ENCODE measurements at places on chromosomes 11 and 22.

- DNase-seq = no peak
These were observed 24.3 kb downstream of the TTC12 start for GRCh38 chr11:113338730-113339129.

DNA sequence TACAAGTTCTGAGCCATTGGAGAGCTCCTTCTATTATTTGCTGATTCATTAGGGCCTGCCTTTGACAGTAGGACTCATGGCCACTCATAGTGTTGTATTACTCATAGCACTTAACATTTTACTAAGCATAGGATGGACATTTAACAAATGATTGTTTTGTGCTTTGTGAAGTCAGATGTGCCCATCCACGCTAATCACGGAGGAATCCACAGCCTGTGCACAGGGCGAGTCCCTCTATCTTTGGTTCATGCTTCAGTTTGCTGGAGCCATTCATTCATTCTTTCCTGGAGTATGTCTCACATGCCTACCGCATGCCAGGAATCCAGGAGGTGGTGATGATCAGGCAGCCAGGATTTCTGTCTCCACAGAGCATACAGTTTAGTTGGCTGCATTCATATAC lies 254.1 kb downstream of the NTM start:
- no peak for DNase-seq

DNA sequence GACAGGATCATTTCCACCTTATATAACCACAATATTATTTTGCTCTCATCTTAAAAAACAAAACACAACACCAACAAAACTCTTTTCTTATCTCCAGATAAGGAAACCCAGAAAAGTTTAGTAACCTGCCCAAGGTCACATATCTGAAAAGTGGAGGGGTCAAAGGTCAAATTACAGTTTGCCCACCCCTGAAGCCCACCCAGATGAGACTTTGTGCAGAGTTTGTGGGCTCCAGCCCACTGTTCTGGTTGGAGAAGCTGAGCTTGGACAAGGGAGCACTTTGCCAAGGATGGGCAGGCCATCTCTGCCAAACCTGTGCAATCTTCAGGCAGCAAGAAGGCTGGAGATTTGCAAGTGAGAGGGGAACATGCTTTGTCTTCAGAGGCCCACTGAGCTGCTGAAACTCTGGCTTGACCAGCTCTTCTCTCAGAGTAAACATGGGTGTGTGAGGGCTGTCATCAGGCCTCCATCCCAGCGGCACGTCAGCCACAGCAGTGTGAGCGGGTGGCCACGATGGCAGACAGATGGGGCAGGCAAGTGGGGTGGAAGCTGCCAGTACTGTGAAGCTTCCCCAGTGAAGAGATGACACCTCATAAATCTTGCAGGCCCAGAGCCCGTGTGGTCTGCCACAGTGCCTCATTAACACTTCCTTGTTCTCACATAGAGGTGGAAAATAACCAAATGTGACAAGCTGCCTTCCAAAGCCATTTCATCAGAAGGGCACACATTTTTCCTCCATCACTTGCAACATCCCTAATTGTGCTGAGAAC lies 111.8 kb downstream of the CCDC81 start:
- no peak for DNase-seq

GRCh38 chr11:69144316-69145049 lies 11.3 kb upstream of the SMIM38 start:
- no peak for DNase-seq

- DNase-seq = no peak
These were observed 1321.7 kb downstream of the TBC1D22A start for GRCh38 chr22:48084041-48084728.

GRCh38 chr22:39856588-39856987 lies 37.0 kb downstream of the ENTHD1 start:
- no peak for DNase-seq

- DNase-seq = no peak
These were observed 106.8 kb upstream of the PLET1 start for GRCh38 chr11:112367461-112367860.

DNA sequence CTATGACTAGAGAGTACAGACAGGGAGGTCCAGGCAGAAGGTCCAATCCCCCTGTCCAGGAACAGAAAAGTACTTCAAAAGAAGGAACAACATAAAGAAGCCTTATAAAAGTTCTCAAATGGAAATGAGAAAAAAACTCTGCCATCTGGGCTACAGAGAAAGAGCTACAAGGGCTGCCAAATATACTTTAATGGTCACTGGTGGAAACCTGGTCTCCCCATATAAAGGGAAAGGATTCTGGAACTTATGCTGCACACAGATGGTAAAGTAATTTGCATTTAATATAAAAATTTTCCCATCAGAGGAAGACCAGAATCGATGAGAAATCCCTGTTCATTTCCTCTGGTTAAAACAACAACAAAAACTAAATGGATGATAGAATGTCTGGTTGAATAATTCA lies 119.4 kb upstream of the MTMR2 start:
- no peak for DNase-seq

DNA sequence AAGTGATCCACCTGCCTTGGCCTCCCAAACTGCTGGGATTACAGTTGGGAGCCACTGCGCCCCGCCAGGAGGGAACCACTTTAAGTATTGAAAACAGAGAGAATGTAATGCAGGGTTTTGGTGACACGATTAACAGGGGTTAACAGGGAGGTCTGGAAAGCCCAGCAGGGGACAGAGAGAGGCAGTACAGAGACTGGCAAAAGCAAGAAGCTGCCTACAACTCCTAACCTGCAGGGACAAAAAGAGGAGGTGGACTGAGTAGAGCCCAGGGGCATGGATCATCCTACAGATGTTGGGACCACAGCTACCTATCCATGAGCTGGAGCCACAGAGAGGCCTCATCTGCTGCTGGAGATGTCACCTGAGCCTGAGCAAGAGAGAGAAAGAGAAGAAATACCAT lies 1.7 kb upstream of the SPINDOC start:
- DNase-seq = no peak

DNA sequence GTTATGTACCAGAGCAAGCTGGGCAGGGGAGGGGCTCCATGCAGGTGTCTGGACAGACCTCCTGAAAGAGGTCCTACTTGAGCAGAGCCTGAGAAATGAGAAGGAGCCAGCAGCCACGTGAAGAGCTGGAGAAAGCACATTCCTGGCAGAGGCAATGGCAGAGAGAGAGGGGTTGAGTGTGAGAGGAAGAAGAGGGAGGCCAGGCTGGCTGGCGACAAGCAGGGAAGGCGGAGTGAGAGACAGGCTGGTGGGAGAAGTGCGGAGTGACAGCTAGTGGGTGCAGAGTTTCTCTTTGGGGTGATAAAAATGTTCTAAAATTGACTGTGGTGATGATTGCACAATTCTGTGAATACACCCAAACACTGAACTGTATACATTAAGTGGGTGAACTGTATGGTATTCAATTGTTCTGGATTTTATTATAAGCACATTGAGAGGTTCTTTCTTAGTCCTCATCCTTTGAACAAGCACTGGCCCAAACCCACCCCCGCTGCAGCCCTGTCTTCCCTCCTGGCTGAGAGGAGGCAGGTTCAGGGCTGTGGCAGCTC lies 29.4 kb downstream of the RPL27A start:
- no peak for DNase-seq

DNA sequence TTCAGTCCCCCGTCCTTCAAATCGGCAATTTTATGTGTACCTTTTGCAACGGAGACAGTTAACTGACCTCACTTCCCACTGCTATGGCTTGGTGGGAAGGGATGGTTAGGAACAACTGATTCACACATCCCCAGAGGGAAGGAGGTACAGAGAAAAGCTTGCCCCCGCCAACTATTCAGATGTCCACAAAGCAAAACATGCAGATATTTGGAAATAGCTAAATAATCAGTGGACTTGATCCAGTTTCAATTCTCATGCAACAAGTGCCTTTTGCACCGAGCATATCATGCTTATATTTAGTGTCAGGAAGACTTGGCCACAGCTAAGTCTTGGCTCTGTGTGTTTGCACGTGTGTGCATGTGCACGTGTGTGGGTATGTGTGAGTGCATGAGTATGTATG lies 144.6 kb downstream of the SNX19 start:
- no peak for DNase-seq

- DNase-seq = peak; percentile 79
These were observed at the start of gene CHCHD10 for GRCh38 chr22:23767673-23768548. Gene CHCHD10 (minus strand): TSS chr22:23767972. CDS start chr22:23767874, 98 bp downstream.

GRCh38 chr11:64146036-64146955 lies 19.6 kb downstream of the MACROD1 start:
- peak; percentile 59 for DNase-seq

DNA sequence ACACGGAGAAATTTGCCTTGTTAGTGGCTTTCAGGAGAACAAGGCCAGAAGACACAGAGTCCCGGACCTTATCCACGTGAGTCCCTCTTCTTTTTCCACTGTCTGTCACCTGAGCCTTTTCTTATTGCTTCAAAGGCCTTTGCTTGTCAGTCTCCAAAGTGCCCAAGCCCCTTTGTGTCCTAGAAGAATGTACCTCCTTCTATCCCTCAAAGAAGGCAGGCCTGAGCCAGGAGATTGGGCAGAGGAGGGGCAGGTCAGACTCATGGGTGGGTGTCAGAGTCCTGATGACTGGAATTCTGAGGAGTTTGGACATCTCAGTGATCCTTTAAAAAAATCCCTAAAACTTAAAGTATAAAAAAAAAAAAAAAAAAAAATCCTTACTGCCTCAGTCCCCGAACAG lies 299.6 kb upstream of the NCAM1 start:
- DNase-seq = no peak
